Activated naive CD4-positive, alpha-beta T cell treated with anti-CD3 and anti-CD28 coated beads for 36 hours (primary cell): ENCODE measurements at places on chromosomes 7 and 10.

DNA sequence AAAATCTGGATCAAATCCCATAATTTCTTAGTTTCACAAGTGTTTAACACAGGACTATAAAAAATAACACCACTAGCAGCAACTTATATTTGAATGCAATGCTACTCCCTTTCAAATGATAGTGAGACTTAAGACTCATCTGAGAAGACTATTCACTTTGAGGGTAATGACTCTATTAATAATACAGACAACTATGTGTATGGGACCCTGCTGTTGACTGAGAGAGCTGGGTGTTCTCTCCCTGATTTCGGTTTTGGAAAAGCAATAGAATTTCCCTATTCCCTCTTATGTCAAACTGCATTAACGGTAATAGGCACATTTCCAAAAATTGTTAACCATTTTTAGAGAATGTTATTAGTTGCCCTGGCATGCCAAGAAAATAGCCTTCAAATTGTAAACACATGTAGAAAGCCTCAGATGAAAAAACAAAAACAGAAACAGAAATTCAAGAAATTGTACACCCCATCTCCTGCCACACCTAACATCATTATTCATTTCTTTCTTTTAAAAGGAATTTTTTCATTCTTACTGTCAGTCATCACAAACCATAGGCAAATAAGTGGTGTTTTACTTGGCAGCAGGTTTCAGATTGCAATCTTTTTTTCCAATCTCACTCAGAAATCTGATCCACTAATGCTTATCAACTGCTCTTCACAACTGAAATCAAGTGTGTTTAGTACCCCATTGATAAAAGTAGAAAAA, 153.7 kb downstream of the TFPI2 start:
- no peak for DNase-seq

DNA sequence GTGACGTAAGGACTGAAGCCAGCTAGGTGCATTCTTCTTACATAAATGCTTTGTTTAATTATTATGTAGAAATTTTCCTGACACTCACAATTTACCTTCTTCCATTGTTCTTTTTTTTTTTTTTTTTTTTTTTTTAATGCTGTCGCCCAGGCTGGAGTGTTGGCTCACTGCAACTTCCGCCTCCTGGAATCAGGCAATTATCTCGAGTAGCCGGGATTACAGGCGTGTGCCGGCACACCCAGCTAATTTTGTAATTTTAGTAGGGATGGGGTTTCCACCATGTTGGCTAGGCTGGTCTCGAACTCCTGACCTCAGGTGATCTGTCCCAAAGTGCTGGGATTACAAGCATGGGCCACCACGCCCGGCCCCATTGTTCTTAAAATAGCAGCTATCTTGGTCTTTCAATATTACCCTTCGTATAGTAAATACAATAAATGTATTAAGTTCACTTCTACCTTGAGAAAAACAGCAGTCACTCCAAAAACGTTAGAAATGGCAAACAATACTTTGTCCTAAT, 32.1 kb downstream of the BZW2 start:
- DNase-seq = no peak

GRCh38 chr7:83588602-83589240, 60.2 kb downstream of the SEMA3E start:
- DNase-seq = no peak

DNA sequence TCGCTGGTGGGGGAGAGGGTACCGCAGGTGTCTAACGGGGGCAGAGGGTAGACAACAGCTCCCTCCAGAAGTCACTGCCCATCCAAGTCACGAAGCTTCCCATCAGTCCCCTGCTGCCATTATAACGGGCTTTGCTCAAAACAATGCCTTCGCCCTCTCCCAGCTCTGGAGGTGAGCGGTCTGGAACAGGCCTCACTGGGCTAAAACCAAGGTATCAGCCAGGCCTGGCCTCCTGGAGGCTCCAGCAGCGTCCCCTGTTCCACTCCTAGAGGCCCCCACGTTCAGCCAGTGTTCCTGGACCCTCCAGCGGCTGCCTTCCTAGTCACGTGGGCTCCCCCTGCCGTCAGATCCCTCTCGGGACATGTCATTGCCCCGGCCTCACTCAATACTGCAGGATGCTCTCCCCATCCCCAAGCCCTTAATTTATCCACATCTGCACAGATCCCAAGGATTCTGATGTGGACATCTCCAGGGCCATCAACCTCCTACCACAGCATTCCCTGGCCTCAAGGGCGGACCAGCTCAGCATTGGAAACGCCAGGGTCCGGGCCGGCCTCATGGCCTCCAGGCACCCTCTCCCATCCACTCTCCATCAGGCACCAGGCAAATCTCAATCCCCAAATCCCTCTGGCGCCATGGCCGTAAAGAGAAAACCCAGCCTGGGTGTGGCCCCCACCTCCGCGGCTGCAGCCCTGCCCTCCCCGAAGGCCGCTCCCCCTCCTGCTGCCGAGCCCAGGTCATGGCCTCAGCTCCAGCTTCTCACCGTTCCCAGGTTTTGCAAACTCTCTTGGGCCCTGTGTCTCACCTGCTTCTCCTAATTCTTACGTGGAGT, 104.1 kb upstream of the FAM20C start:
- DNase-seq = no peak

DNA sequence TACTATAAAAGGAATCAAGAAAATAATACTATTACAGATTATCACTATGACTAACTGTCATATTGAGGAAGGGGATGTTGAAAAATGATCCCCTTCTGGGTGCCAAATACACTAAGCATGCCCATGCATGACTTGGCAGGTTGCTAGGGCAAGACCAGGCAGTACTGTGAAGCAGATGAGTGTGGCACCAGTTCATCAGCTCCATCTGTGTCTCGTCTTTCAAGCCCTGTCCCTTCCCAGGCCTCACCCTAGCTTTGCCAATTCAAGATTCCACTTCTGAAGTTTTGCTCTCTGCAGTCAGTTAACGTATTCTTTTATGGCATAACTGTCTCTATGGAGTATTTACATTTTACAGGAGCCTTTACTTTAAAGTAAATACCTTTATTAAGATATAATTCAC, 135.6 kb upstream of the HPS1 start:
- DNase-seq = no peak

DNA sequence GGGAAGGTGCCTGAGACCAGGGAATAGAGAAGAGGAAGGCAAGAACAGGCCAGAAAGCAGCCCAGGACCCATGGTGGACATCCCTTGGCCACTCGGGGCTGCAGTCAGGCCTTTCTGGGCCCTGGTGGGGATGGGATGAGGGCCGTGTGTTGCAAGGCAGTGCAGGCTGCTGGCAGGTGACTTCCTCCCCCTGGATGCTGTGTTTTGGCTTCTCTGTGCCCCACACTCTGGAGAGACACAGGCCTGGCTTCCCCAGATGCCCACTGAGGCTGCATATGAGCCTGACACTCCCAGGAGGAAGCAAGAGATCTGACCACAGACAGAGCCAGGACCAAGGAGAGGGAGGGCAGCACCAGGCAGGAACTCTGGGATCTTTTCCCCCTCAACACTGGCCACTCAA, 39.9 kb downstream of the ANXA8 start:
- no peak for DNase-seq

DNA sequence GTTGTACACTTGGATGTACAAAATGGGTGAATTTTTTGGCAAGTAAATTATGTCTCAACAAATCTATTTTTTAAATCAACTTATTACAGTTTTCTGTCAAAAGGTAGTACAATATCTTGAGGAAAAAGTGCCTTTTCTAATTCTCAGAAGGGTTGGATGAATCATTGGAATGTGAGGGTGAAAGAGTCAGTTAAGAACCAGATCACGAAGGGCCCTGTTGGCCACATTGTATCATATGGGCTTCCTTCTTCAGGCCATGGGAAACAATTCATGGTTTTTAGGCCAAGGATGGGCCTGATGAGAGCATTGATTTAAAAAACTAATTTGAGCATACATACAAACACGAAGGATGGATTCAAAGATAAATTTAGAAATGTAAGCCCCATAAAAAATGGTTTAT, 503.7 kb downstream of the TNS3 start:
- DNase-seq = no peak

DNA sequence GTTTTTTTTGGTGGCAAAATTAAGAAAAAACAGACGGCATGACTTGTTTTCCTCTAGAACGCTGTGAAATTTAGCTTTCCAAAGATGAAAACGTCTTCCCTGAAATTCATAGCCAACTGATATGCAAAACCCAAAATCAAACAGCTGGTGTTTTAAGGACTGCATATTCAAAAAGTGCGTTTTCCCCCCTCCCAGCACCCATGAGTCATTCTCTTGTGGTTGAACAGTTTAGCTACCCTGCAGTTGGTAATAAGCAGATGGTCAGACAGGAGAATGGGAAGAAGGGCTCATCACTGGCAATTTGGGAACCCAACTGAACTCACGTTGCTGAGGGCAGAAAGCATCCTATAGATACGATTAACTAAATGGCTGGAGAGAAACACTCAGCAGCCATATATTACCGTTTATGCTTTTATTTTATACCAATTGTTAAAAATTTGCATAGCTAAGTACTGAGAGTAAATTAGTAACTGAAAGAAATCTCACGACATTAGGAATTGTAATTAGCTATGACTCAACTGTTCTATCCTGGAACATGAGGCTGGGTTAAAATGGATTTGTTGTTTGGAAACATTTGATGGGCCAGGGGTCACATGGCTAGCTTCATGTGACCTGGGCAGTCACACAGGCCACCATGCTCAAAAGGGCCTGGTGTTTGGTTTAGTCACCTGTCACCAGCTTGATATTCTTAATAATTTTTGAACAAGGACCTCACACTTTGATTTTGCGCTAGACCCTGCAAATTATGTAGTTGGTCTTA, 343.1 kb downstream of the PHTF2 start:
- no peak for DNase-seq

GRCh38 chr7:105014693-105015389, 836 bp downstream of the KMT2E start:
- DNase-seq = peak; percentile 73

- DNase-seq = no peak
These were observed 559 bp downstream of the KCNMA1 start for GRCh38 chr10:77636967-77637531.

GRCh38 chr10:13661256-13661655, 74.5 kb downstream of the PRPF18 start:
- DNase-seq = no peak

GRCh38 chr7:3370068-3370830, 69.2 kb downstream of the SDK1 start:
- DNase-seq = no peak

DNA sequence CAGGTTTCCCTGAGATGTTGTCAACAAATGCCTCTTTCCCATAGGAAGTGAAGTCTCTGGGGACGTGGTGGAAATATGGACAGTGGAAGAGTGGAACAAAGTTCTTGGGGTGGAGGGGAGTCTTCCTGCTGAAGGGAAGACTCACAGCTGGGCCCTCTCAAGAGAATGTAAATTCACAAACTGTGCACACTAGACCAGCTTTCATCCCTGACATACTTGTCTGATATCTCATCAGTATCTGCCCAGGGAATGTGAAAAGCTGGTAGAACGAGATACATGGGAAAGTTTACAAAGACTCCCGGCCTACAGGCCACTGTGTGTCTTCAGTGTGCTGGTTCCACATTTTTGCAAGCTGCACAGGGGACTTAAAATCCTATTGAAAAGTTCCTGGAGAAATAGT, 16.7 kb upstream of the CCDC3 start:
- no peak for DNase-seq

DNA sequence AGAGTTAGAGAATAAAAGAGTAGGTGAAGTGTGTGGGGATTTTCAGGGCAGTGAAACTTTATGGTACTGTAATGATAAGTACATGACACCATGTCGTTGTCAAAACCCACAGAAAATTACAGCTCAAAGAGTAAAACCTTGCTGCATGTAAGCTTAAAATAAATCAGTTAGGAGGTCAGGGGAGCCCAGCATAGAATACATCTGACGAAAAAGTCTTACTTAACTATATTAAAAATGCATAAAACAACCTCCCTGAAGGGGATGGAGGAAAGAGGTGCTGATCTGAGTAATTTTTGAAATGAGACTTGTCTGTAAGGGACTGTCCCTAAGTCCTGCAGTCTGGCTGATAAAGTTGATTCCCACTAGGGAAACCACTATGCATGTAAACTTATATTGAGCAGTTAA, 49.8 kb upstream of the AKR1E2 start:
- DNase-seq = peak; percentile 13
